Mesothelial cell of epicardium (in vitro differentiated cells): ENCODE measurements at places on chromosomes 6 and 20.

DNA sequence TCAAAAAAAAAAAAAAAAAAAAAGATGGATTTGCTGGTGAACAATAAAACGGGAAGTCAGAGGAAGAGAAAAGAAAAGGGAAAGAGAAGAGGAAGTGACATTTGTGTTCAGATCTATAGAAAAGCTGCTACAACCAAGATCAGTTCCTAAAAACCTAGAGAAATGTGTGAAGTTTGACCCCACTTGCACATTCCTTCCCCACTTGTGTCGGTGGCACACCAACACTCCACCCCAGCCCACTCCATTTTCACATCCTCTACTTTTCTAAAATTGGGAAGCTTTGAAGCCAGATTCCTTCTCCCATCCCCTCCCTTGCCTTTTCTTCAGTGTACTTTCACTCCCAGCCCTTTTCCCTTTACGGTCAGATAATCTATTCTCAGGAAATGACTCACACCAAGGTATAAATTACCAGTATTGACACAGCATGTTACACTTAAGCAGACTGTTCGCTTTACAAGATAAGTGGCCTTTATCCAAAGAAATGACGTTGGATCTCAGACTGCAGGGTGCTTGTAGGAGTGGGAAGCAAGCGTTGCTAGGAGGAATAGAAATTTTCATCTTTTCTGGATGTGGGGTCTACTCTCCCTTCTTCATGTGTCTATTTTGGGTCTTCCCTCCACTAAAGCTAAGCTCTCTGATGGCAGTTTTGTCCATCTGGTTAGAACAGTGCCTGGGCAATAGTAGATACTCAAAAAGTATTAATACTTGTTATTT lies 92.5 kb upstream of the ADGRF1 start:
- no peak for DNase-seq

DNA sequence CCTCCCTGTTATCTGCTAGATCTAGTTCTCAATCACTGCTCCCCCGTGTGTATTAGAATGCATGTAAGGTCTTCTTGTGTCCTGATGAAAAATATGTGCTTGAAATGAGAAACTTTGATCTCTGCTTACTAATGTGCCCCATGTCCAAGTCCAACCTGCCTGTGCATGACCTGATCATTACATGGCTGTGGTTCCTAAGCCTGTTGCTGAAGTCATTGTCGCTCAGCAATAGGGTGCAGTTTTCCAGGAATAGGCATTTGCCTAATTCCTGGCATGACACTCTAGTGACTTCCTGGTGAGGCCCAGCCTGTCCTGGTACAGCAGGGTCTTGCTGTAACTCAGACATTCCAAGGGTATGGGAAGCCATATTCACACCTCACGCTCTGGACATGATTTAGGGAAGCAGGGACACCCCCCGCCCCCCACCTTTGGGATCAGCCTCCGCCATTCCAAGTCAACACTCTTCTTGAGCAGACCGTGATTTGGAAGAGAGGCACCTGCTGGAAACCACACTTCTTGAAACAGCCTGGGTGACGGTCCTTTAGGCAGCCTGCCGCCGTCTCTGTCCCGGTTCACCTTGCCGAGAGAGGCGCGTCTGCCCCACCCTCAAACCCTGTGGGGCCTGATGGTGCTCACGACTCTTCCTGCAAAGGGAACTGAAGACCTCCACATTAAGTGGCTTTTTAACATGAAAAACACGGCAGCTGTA lies 73.4 kb downstream of the PTPN1 start:
- DNase-seq: no peak

DNA sequence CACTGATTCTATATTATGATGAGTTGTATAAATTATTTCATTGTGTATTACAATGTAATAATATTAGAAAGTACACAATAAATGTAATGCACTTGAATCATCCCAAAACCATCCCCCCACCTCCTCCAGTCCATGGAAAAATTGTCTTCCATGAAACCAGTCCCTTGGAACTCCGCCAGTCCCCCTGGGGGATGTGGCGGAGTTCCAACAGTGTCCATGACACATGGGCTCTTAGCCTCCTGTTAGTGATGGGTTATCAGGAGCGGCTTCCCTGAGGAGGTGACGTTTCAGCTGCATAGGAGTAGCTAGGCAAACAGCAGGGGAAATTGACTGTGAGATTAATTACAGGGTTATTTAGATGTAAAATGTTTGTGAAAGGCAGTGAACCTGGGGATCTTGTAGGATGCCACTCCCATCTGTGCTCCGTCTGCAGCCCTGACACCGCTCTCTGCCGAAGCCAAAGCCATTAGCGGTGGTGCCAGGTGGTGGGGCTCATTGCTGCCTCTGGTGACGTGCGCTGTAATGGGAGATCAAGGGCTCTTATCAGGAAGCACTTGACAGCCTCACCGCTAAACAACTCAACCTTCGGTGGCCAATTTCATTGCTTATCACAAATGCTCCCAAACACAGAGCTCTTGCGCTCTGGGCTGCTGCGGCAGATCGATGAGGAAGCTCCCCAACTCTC lies 81.6 kb upstream of the MC3R start:
- DNase-seq: no peak

DNA sequence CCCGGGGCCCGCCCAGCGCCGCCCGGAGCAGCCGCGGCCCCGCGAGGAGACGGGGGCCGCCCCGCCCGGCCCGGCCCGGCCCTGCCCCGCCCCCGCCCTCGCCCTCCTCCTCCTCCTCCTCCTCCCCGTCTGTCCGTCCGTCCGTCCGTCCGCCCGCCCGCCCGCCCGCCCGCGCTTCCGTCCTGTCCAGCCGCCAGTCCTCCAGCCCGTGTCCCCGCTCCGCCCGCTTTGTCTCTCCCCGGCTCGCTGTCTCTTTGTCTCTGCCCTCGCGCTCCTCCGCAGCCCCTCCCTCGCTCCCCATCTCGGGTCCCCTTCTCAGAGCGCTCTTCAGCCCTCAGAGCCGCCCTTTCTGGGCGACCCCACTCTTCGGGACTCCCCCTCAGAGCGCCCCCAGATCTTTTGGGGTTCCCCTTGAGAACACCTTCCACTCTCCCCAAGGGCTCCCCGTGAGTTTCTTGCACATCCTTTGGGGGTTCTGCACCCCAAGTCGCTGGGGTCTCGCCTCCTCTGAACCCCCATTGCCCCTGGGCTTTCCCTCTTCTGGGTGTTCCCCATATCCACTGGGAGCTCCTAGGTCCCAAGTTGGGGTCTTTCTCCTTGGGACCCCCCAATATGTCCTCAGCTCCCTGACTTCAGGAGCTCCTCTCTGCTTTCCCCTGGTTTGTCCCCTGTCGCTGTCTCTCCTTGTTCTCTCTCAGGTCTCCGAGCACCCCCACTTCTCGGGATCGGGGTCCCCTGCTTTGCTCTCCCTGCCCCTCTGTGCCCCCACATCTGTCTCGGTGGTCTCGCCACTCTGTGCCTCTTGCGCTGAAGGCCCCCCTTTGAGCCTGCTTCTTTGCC lies 79.5 kb upstream of the MYL9 start:
- DNase-seq: no peak

DNA sequence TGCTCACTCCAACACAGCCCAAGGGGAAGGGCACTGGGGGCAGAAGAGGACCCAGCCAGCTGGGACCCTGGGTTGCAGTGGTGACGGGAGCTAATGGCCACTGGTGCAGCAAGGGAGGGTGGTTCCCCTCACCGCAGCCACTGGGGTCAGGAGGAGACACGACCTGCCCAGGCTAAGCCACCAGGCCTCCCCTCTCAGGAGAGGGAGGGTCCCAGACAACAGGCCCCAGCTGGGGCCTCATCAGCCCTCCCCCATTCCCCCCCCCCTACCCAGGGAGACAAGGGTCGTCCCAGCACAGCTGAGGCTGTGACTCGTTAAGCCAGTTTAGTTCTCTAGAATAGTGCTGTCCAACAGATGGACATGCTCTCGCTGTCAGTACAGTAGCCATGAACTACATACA lies 17.3 kb upstream of the MATN4 start:
- no peak for DNase-seq

- DNase-seq: no peak
Measured at GRCh38 chr20:32906871-32907495, 48.3 kb downstream of the EFCAB8 start.

- no peak for DNase-seq
Measured at GRCh38 chr6:144219056-144219685, 66.0 kb upstream of the UTRN start.

DNA sequence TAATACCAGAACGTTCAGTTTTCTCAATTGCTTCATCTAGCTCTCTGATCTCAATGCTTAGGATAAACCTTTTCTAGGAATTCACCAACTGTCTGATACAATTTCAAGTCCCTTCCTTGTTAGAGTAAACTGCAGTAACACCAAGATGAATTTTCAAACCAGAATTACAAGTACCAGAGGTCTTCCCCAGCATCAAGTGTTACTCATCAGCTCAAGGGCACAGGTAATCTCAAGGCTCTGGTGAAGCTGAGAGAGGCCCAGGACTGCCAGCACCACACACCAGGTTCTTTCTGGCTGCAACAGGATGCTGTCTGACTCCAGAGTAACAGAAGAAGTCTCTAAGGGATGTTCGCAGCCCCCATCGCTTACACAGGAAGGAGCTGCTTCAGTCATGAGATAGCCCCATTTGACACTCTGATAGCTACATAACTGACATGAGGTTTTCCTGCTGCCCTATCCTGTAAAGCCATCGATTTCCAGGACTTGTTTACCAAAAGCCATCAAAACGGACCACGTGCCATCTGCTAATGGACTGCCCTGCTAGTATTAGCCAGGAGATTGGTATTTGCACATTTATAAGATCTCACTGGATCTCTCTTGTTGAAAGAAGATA lies 549.4 kb downstream of the UTRN start:
- no peak for DNase-seq

- no peak for DNase-seq
Measured at GRCh38 chr20:44683263-44684046, 31.7 kb upstream of the CCN5 start.

GRCh38 chr20:14696478-14696877 lies 359.1 kb upstream of the FLRT3 start:
- DNase-seq: no peak

DNA sequence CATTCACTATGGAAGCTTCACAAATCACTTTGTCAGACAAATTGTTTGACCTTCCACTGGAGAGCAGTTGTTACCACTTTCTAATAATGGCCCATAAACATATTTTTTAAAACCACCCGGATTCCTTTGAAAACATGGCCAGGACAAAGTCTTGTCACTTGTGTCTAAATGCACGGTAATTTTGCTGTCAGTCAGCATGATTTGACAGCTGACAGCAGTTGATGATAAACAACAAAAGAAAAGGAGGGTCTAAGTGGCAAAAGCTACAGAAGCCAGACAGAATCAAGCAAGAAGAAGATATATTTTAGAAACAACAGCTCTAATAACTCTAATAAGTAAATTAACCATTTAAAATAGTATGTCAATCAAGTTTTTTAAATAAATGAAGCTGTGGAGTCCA lies 27.7 kb upstream of the CARMIL1 start:
- no peak for DNase-seq

DNA sequence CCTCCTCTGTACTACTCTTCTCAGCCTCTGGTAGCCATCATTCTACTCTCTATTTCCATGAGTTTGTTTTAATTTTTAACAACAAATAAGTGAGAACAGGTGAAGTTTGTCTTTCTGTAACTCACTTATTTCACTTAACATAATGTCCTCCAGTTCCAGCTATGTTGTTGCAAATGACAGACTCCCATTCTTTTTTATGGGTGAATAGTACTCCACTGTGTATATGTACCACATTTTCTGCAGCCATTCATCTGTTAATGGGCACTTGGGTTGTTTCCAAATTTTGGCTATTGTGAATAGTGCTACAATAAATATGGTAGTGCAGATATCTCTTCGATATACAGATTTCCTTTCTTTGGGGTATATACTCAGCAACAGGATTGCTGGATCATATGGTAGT lies 73.7 kb upstream of the TNFRSF21 start:
- no peak for DNase-seq

DNA sequence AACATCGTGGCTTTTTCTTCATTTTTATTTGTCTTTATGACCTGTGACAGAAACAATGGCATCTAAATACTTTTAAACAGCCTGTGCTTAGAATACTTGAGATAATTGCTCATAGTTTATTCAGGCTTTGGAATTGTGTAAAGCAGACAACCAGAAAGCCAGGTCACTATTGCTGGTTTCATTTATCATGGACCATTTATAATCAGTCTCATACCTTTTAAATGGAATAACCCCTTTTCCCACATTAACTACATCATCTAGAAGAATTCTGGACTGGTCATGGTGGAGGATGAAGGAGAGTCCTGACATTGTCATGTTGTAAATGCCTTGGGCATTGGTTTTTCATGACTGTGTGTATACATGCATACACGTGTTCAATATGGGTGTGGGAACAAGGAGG lies 661.5 kb downstream of the EPM2A start:
- no peak for DNase-seq

- DNase-seq: no peak
Measured at GRCh38 chr20:45097485-45098102, 3.3 kb downstream of the KCNS1 start.

DNA sequence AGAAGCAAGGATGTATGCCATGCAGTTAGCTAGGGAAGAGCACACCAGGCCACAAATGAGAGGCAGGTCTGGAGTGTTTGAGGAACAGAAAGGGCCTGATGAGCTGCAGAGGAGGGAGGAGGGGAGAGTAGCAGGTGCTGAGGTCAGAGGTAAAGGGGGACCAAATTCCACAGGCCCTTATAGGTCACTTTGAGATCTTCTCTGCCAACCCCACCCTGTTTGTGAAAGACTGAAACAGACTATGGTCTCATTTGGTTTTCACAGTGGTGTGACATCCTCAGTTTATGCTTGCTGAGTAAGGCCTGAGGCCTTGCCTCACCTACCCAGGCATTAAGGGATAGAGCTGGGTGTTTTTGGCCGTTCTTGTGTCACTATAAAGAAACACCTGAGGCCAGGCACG lies 187.7 kb upstream of the MYLIP start:
- no peak for DNase-seq

GRCh38 chr6:142856624-142857232 lies 88.2 kb downstream of the HIVEP2 start:
- DNase-seq: no peak

DNA sequence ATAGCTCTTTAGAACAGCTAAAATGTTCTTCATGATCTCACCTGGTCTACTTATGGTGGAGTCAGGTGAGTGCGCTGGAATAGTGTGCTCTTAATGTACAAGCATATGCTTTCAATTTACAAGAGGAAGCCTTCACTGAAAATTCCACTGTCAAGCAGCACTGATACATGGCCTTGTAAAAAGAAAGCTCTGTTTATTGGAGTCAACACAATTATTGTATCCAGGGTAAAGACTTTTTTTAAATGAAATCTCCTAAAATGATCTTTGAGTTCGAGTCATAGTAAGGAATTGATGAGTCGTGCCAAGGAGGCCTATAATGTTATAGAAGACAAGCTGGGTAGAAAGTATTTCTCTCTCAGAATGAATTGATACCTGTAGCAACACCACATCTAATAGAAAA lies 41.6 kb upstream of the CARMIL1 start:
- DNase-seq: no peak

- no peak for DNase-seq
Measured at GRCh38 chr6:96014846-96015517, 792 bp upstream of the FUT9 start.
